Left colon (tissue), 2 donors: ENCODE measurements at places on chromosomes 13 and 19. TPM values are rescaled to one million over a fixed set of nuclear protein-coding genes. Genes with fewer than 3 reads are reported as not detected.
A peak's percentile ranks its signal among the peaks of the same experiment; 100 is the strongest.

- DNase-seq, result no peak
These were observed 183.1 kb downstream of the LHFPL6 start for GRCh38 chr13:39419876-39420275.

DNA sequence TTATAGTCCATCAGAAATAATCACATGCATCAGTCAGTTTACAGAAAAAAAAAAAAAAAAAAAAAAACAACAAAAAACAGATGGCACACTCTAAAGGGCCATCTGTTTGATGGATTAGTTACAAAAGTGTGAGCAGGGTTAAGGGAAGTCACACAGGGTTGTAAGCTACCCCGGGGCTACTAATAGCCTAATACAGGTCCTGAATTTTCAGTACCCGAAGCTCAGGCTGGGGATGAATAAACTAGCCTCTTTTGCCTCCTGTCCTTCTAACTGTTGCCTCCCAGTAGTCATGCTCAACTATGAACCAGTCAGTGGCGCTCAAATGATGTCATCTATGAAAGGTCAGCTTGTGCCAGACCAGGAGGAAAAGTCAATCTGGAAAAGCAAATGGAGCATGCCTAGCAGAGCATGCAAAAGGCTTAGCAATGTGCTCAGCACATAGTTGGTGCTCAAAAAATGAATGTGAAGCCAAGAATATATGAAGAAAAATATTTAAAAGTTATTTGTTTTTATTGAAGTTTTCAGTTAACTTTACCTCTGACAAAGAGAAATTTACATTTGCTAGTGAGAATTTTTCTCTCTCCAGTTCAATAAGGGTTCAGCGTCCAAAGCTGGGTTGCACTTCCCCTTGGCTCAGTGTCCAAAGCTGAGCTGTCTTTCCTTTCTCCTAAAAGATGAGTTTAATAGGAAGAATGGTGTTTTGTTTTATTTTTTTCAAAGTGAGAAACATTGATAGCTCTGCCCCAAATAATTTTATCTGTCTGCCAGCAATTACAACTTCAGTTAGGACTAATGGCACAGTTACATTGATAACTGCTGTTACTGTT is 30.8 kb upstream of the LRCH1 start:
- no peak for DNase-seq

Gene ZNF333
- 7.3 TPM for total RNA-seq

Gene SERPINE3
- total RNA-seq, result not detected

Gene BEST2
- total RNA-seq, result 207 TPM

Gene ELAVL3
- 0.15 TPM for total RNA-seq

Gene ONECUT3
- not detected for total RNA-seq

- DNase-seq, result no peak
These were observed 703.8 kb downstream of the DIAPH3 start for GRCh38 chr13:59459972-59460371.

Gene TMC4
- total RNA-seq, result 217 TPM

DNA sequence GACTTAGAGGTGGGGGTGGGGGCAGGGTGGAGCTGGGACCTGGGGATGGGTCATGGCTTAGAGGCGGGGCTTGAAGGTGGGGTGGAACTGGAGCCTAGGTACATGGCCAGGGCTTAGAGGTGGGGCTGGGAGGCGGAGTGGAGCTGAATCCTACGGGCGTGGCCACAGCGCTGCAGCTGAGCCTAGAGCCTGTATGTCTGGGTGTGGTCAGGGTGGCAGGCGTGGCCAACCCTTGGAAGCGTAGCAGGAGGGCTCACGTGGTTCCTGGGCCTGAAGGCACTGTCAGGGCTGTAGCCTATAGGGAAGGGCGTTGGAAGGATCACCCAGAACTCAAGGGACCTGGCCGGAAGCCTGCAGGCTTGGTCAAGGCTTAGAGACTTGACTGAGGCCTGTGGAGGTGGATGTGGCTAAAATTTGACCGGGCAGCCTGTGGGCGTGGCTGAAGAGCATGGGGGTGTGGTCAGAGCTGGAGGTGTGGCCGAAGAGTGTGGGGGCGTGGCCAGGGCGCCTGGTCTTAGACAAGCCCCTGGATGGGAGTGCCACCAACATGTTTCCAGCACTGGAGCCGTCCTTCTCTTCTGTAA is 24.3 kb downstream of the COLGALT1 start:
- DNase-seq, result peak; percentile 84

DNA sequence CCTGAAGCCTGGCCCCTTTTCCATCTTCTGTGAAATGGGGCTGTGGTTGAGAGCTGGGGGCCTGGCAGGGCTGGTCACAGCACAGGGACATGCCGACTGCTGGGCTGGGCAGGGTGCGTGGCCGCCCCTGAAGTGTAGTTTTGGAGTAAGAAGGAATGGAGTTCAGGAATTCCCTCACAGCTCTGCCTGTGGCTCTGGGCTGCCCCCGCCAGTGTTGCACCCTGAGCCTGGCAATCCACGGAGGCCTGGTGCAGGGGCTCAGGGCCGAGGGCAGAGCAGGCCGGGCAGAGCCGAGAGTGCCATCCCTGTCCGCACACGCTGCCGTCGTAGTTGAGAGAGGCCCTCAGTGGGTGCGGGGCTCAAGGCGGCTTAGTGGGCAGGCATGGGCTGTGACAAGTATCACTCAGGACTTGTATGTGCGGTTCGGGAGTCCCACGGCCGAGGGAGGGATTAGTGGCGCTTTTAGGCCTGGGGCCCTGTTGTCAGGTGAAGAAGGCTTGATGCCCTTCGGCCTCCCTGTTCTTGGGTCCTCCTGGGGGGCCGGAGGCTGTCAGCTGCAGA is 9.7 kb downstream of the SPPL2B start:
- DNase-seq, result no peak

DNA sequence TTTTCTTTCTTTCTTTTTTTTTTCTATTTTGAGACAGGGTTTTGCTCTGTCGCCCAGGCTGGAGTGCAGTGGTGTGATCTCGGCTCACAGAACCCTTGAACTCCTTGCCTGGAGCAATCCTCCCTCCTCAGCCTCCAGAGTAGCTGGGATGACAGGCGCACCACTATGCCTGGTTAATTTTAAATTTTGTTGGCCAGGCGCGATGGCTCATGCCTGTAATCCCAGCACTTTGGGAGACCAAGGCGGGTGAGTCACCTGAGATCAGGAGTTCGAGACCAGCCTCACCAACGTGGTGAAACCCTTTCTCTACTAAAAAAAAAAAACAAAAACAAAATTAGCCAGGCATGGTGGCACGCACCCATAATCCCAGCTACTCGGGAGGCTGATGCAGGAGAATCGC is 8.7 kb upstream of the SBNO2 start:
- no peak for DNase-seq

GRCh38 chr13:110125613-110126272 is 181.2 kb downstream of the COL4A1 start:
- DNase-seq, result no peak

DNA sequence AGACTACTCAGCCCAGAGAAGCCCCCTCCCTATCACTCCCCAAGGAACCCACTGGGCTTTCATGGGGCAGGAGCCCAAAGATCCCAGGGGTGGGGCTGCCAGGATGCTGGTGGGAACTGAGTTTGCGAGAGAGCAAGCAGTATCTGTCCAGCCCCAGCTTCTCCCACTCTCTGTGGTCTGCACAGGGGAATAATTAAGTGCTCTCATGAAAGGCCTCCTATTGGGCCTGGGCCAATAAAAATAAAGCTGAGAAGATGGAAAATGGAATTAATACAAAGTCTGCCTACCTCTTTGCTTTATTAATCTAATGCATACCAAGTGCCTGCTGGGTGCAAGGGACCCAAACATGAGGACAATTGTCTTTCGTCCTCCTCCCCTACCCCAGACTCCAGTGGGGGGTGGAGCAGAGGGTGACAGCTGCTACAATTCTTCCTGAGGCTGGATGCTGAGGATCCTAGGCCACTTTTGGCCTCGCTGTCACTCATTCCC is 5.4 kb downstream of the DDX39A start:
- no peak for DNase-seq

- no peak for DNase-seq
These were observed 325.4 kb downstream of the FOXO1 start for GRCh38 chr13:40341096-40341471.

DNA sequence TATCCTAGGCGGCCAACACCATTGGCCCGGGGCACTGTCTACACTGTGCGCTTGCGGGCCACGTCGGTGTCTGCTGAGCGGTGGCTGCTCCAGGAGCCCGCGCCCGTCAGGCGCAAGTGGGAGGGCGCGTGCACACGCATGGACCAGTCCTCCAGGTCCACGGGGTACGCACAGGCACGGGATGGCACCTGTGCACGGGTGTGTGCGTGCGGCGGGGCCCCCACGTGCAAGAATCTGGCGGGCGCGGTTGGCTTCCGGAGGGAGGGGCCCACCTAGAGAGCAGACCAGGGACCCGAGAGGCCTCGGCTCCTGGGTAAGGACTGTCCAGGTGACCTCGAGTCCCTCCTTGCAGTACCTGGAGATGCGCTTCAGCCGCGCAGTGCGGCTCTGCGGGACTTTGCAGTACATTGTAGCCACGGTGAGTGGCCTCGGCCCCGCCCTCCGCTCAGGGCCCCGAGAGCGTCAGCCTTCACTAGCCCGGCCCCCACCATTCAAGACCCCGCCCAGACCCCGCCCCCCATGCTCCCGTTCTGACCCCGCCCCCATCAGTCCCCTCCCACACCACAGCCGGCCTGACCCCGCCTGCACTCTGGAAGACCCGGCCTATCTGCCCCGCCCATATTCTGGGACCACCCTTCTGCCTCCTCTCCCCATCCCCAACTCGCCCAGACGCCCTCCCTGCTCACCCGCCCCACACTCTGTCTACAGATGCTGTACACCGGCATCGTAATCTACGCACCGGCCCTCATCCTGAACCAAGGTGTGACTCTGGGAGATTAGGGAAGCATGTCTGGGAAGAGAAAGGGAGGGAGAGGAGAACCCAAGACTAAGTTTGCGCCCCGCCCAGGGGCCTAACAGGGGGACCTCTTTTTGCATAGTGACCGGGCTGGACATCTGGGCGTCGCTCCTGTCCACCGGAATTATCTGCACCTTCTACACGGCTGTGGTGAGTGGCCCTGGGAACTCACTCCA is 2.3 kb downstream of the SLC5A5 start:
- peak; percentile 72 for DNase-seq

GRCh38 chr19:14476673-14477401 is 1.7 kb upstream of the PTGER1 start:
- DNase-seq, result peak; percentile 41

Gene ZNF829
- 1.3 TPM for total RNA-seq

- no peak for DNase-seq
These were observed 5.4 kb downstream of the ARL11 start for GRCh38 chr13:49633710-49634109.

- DNase-seq, result no peak
These were observed 27.7 kb downstream of the SAE1 start for GRCh38 chr19:47158367-47158791.

GRCh38 chr19:1272423-1273262 is 2.7 kb upstream of the FAM174C start:
- DNase-seq, result no peak

DNA sequence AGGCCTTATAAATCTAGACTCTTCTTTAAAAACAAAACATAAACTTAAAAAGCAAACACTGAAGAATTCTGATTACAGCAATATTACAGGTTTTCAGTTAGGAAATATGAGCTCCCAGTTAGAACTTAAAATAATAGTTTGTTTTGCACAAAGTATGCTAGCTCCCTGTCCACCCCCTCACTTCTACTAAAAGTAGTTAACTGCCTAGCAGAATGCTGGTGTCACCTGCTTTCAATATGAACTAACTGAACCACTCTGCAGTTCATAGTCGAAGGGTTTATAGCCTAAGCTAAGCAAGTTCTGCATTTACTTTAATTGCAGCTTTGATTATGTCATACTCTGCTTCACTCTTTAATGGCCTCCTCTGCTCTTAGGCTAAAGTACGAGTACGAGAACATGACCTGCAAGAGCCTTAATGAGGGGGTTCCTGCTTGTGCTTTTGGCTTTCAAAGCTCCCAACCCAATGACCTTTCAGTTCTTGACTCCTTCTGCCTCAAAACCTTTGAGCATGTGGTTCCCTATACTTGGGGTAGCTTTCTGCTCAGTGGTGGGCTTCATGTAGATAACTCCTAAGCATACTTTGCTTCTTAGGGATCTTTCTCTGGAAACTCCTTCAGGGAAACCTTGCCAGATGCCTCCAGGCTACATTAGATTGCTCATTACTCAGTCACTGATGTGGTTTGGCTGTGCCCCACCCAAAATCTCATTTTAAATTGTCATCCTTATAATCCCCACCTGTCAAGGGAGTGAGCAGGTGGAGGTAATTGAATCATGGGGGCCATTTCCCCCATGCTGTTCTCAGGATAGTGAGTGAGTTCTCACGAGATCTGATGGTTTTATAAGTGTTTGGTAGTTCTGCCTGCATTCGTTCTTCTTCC is 278.9 kb upstream of the ARGLU1 start:
- DNase-seq, result no peak

DNA sequence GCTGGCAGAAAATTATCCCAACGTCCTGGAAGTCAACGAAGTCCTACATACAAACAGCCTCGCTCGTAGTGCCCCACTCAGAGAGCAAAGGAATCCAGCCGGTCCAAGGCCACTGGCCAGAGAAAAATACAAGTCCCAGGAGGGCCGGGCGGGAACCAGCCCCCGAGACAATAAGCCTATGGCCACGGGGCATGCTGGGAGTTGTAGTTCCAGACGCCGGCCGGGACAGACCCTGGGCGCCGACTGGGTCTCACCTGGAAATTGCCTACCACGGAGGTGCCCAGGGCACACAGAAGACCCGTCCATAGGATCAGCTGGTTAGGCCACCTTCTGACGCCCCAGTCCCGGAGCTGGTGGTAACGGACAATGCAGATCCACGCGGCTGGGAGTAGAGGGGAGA is 5.4 kb downstream of the TMEM150B start:
- no peak for DNase-seq

- DNase-seq, result peak; percentile 74
These were observed 923.5 kb downstream of the UQCRFS1 start for GRCh38 chr19:28289295-28290063.

DNA sequence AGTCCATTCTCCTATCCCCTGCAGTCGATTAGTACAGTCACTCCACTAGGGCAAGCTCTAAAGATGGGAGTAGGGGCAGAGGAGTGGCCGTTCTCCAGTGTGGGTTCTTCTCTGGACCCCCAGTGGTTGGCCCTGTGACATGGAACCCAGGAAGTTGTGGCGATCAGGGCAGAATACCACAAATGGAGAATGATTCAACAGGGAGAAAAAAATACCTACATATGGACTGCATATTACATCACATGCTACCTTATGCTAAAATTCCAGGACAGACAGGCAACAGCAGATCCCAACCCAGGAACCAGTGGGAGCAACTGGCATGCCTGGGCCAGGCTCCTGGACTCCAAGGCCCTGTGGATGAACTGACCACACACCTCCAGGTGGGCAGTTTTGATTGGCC is 20.4 kb downstream of the POU2F2 start:
- DNase-seq, result no peak

GRCh38 chr13:45496942-45497341 is 32.2 kb downstream of the COG3 start:
- no peak for DNase-seq

GRCh38 chr13:110993788-110994187 is 78.9 kb upstream of the ANKRD10 start:
- no peak for DNase-seq

Gene SLC1A6
- total RNA-seq, result not detected
